Naive thymus-derived CD4-positive, alpha-beta T cell (primary cell): ENCODE measurements at places on chromosomes 3 and 15. TPM values are rescaled to one million over a fixed set of nuclear protein-coding genes. Genes with fewer than 3 reads are reported as not detected.

The CHCHD4 gene
- 3.3 TPM for total RNA-seq

The LRRC3B gene
- total RNA-seq, result not detected

The RLBP1 gene
- total RNA-seq, result not detected

The TGFBR2 gene
- total RNA-seq, result 155 TPM

The MORC1 gene
- total RNA-seq, result 0.12 TPM

The EIF1B gene
- total RNA-seq, result 53.3 TPM

The RSL24D1 gene
- 108 TPM for total RNA-seq

The SV2B gene
- total RNA-seq, result 0.16 TPM

The CAMKV gene
- not detected for total RNA-seq

The ZBED2 gene
- not detected for total RNA-seq

The CFAP100 gene
- not detected for total RNA-seq

The NR1I2 gene
- 0.42 TPM for total RNA-seq

The IRAK2 gene
- total RNA-seq, result 1.5 TPM

The RPL32 gene
- total RNA-seq, result 4,471 TPM

The CFAP20DC gene
- 0.43 TPM for total RNA-seq

The CTXND1 gene
- not detected for total RNA-seq

The PCBP4 gene
- 13.8 TPM for total RNA-seq

The NAALADL2 gene
- total RNA-seq, result not detected

The A4GNT gene
- total RNA-seq, result not detected

The ERICH6 gene
- total RNA-seq, result 0.24 TPM

The LRTM1 gene
- total RNA-seq, result not detected

The HRG gene
- not detected for total RNA-seq

The DNASE1L3 gene
- total RNA-seq, result not detected

The CDCP1 gene
- 0.22 TPM for total RNA-seq

The CACNA2D2 gene
- total RNA-seq, result 2.5 TPM

The DLL4 gene
- not detected in 2 replicates for total RNA-seq

The OIP5 gene
- total RNA-seq, result 0.57 TPM

The ABI3BP gene
- not detected for total RNA-seq

The SATB1 gene
- 459 TPM for total RNA-seq

The CNTN6 gene
- not detected for total RNA-seq

The VILL gene
- total RNA-seq, result 43.3 TPM

The GRK7 gene
- 0.15 TPM for total RNA-seq

The SLC15A2 gene
- total RNA-seq, result 6.8 TPM

The KLF15 gene
- total RNA-seq, result not detected

The SH2D7 gene
- not detected for total RNA-seq

The ULK4 gene
- 21.1 TPM for total RNA-seq

The ZNF609 gene
- total RNA-seq, result 89.1 TPM

The DUOXA2 gene
- not detected in 2 replicates for total RNA-seq

The SEC22A gene
- 15.0 and 20.1 TPM in 2 replicates for total RNA-seq

The STAB1 gene
- 29.2 TPM for total RNA-seq

The CPNE9 gene
- not detected for total RNA-seq
